ENCODE measurements at places on chromosomes 6 and 20. TPM values are rescaled to one million over a fixed set of nuclear protein-coding genes. Genes with fewer than 3 reads are reported as not detected.

TCP11 gene
- not detected for total RNA-seq

GPX6 gene
- total RNA-seq, result not detected

OPRM1 gene
- not detected for total RNA-seq

EDN1 gene
- total RNA-seq, result 88.5 TPM

PSORS1C1 gene
- 4.0 TPM for total RNA-seq

DUSP22 gene
- total RNA-seq, result 34.3 TPM
